ENCODE measurements at places on chromosomes 5 and 9.

DNA sequence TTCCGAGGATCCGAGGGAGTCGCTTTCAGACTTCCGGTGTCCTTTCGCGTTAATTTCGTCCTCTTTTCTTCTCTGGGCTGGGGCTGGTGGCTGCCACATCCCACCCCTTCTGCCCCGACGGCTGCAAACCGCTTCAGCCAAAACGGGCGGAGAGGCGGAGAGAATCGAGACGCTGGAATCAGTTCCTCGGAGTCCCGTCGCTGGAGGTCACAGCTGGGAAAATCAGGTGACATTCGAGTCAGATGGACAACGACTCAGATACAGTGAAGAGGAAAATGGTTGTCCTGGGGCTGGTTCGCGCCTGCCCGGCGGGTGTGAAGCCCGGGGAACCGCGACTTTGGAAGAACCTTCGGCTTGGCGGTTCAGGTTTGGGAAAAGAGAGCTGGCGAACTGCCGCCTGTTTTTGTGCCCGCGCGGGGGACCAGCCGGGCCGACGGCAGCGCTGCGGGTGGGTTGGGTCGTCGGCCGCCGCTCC lies 8.9 kb upstream of the NKX2-5 start:
- DNase-seq = no peak

GRCh38 chr5:43140286-43140685 lies 19.6 kb downstream of the ZNF131 start:
- DNase-seq = no peak

DNA sequence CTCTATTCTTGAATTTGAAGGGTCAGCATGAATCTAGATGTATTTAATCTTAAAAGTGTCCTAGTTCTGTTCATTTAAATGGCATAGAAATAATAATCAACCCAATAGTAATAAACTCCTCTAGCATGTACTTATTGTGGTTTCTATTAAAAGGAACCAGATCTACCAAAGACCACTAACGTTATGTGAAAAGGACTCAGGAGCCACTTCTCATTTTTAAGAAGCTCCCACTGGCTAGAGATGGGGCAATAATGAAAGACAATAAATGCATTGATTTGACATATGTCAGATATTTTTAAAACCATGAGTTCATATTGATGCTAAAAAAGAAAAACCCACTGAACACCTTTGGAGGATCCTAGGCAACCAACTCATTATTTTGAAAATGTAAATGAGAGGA lies 191.9 kb downstream of the ATP10B start:
- no peak for DNase-seq

- DNase-seq = no peak
Measured at GRCh38 chr9:36154331-36154952, 14.7 kb upstream of the CCIN start.

- no peak for DNase-seq
Measured at GRCh38 chr5:123545506-123545905, 33.5 kb downstream of the CSNK1G3 start.

GRCh38 chr5:62042007-62042406 lies 264.0 kb upstream of the KIF2A start:
- DNase-seq = no peak

DNA sequence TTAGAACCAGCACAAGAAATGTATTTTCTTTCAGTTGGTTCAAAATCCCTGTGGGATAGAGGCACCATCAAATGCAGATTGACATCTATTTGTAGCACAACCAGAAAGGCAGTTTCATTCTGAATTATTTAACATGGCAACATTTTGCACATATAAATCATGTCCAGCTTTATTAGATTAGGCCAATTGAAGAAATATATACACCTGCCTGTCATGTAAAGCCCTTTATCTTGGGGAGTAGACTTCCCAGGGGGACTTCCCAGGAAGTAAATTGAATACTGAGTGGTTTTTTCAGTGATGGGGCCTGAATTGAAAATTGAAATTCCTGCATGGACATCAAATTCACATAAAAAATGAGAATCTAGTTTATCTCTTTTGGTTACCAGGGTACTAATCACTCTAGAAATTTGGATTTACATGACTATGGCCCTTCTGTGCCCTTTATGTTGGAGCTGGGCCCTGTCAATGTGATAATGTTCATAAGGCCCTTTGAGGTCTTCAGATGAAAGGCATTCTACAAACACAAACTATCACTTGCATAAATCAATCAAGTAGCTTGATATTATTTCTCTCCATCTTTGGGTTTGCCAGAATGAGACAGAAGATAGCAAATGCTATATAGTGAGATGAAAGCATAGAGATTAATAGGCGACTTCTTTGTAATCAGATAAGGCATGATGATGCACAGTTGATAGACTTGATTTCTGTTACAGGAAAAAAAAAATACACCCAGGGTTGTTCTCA lies 26.2 kb upstream of the ZNF608 start:
- DNase-seq = no peak

DNA sequence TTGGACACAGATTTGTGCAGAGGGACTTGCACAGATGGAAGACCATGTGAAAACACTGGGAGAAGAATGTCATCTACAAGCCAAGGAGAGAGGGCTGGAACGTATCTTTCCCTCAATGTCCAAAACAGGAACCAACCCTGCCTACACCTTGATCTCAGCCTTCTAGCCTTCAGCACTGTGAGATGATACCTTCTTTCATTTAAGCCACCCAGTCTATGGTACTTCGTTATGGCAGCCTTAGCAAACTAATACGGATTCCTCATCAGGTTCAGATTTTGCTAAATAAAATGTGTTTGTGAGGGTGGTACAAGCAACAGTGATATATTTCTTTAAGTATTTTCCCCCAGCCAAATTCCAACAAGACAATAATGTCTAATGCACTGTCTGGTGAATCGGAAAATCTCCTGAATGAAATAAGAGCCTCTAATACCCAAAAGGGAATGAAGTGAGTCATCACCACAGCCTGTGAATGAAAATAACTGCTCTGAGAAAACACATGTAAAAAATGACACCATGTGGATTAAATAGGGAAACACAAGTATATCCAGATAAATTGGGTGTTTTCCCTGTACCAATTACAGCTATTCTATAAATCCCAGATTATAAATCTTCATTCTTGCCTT lies 182.8 kb upstream of the TARS1 start:
- no peak for DNase-seq

GRCh38 chr9:134704498-134704897 lies 62.9 kb downstream of the COL5A1 start:
- no peak for DNase-seq

GRCh38 chr9:121281614-121282276 lies 13.8 kb downstream of the GSN start:
- DNase-seq = no peak

DNA sequence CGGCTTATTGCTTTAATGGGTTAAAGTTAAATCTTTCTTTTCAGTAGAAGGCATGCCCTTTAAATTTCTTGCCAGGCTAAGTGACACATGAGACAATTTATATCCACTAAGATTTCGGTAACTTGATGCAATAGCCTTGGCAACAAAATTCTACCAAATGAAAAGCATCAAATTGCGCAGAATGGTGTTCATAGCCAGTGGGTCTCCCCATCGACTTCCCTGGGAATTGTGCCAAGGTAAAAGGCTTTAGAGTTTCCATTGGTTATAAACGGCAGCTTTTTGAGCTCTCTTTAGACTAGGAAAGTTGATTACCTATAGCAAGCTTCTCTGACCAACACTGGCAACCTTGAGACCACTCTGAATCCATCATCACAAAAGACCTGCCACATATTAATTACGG lies 358.4 kb downstream of the ARRDC3 start:
- no peak for DNase-seq

DNA sequence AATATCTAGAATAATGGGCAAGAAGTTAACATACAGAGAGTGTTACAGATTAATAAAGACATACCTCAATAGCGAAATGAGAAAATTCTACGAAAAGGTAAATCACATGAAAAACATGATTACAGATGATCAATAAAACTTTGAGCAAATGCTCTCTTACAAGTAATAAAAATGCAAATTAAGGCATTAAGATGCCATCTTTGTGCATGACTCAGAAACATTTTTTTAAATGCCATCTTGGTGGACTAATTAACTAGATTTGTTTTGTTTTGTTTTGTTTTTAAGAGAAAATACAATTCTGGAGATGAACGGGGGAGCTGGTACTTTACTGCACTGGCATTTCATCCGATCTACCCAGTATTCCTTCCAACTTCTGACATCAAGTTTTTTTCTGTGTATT lies 130.2 kb downstream of the SUSD1 start:
- DNase-seq = no peak

DNA sequence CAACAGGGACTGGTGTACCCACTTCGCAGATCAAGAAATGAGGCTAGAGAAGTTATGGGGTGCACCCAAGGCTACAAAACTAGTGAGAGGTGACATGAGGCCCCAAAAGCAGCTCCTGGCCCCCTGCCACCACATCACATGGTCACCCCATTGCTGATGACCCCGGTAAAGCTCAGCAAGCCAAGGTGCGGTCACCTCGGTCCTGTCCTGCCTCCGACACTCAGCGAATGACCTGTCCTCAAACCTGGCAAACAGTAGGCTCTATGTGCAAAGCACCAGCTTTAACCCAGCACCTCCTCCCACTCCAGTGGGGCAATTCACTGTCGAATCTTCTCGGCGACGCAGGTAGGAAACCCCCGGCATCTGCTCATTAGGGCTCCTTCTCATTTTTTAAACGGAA lies 307.4 kb downstream of the RAB3C start:
- DNase-seq = no peak

- no peak for DNase-seq
Measured at GRCh38 chr9:77019236-77019925, at the start of gene FOXB2. TSS of gene FOXB2 (plus strand) at chr9:77019655. CDS start at chr9:77019655, 0 bp downstream.

DNA sequence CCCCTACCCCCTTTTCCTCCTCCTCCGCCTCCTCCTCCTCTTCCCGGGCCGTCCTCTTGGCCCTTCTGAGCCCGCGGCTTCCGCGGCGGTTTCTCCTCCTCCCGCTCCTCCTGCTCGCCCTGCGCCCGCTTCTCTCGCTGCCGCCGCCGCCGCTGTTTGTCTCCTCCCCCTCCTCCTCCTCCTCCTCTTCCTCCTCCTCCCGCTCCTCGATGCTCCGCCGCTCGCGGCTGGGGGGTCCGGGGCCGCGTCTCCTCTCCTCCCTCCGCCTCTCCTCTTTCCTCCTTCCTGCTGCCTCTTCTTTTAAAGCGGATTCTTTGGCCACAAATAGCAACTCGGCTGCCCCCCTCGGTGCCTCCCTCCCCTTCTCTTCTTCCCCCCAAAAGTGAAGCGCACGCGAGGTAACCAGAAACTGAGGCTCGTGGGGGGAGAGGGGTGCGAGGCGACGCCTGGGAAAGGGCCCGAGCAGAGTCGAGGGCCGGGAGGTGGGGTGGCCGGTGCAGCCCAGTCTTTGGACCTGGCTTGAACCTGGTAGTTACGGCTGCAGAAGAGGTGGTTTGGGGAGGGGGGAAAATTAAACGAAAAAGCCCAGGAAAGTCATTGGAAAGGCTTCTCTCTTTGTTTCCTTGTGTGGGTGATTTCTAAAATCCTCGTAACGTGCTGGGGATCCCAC lies 1058.5 kb upstream of the DMAC1 start:
- DNase-seq = no peak

- no peak for DNase-seq
Measured at GRCh38 chr9:69674112-69674685, 2.0 kb upstream of the APBA1 start.

DNA sequence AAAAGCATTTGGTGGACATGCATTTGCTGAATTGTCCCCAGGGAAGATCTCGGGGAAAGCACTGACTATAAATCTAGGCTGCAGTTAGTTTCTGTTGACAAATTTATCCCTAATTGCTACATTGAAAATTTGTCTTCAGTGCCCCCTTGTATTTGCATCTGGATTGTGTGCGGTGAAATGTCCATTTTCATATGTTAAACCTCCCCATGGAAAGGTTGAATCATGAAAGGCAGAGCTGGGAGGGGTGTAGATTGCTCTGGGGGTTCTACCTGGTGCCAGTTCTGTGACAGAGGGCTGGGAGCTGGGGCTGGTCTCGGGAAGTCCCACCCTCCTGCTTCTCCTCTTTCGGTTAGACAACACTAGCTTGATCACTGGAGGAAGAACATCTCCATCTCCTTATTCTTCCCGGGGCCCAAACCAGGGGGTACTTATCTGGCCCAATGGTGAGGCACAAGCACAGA lies 101.9 kb downstream of the GADD45G start:
- DNase-seq = no peak

GRCh38 chr9:127492616-127493015 lies 41.3 kb downstream of the LRSAM1 start:
- DNase-seq = no peak

DNA sequence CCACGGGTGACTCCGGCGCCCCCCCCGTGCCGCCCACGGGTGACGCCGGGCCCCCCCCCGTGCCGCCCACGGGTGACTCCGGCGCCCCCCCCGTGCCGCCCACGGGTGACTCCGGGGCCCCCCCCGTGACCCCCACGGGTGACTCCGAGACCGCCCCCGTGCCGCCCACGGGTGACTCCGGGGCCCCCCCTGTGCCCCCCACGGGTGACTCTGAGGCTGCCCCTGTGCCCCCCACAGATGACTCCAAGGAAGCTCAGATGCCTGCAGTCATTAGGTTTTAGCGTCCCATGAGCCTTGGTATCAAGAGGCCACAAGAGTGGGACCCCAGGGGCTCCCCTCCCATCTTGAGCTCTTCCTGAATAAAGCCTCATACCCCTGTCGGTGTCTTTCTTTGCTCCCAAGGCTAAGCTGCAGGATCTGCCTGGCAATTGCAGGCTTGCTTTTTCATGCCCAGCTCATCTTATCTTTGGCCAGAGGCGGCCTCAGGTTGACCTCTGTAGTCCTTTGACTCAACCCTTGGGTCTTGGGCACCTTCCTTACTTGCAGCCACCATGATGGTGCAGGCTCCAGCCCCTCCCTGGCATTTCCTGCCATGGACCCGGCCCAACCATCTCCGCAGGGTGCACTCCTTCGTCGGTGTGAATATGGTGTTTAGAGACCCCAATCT lies 9.8 kb downstream of the CEL start:
- DNase-seq = no peak

DNA sequence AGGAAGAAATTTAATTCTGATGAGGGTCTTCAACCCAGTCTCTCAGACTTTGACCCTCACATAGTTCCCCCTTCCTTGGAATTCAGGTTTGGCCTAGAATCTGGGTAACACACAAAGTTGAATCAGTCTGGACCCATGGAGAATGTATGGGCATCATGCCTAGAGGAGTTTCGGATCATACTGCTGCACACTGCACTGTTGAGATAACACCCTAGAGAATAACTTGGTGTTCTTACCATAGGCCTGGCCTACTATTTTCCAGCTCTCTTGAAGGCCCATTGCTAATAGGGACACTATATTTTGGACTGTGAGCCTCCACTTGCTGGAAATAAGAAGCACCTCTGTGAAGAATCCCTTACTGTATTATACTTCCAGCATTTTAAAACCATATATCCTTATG lies 413.5 kb downstream of the PLK2 start:
- DNase-seq = no peak

Data from type B pancreatic cell (in vitro differentiated cells).